ENCODE measurements at places on chromosomes 16 and 17.

DNA sequence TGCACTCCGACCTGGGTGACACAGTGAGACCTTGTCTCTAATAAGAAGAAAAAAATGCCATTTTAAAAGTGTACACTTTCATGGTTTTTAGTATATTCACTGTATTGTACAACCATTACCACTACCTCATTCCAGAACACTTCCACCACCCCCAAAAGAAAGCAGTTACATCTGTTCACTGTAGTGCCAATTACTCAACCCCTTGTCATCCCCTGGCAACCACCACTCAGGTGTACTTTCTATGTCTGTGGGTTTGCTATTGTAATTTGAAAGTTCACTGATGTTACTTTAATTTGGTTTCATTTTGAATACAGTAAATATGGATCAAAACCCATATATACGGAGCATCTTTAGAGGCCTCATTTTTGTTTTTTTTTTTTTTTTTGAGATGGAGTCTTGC lies 6.1 kb downstream of the ZG16 start:
- DNase-seq, result no peak

DNA sequence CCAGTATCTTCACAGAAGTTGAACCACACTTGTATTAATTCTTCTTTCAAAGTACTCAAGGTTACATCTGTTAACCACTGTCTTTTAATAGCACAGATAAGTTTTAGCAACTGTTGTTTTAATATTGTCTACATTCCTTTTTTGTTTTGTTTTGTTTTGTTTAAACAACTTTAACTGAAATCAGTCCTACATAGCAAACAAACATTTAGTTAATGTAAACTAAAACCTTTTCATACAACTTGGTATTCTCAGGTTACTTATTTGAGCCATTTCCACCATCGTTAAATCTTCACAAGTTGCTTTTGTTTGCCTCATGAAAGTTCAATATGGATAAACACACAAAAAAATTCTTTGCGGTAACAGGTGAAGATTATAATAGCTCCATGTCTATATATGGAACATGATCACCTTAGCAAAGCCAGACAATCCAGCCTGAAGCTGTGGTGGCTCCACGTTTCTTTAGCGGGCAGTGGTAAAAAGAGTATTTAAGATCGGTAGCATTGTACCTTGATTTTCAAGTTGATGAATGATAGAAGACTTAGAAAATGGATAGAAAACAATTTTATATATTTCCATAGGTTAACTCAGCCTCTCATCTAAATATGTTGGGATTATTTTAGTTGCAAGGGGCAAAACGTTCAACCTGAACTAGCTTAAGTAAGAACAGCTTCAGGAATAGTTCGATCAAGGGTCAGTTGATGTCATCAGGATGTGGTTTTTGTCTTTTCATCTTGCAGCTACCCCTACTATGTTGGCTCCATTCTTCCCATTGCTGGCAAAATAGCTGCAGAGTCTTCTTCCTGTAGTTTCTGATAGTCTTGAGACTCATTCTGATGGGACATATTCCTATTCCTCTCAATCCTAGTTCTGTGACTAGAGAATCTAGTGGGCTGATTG lies 182.8 kb downstream of the FTO start:
- DNase-seq, result no peak

DNA sequence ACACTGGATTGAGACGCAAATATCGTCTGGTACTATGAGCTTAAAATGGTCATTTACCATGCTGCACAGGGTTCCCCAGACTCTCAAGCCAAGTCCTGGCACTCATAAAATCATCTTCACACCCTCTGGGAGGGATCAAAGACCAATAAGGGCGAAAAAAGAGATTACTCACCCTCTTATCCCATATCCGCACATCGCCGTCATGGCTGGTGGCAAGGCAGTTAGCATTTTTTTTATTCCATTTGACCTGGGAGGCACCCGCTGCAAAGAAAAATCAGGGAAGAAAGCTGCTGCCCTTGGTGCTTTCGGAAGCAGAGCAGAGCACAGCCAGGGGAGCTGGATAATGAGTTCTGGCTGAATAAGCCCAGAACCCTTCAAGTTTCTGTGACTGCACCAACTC lies 42.4 kb downstream of the WDR59 start:
- DNase-seq, result no peak

DNA sequence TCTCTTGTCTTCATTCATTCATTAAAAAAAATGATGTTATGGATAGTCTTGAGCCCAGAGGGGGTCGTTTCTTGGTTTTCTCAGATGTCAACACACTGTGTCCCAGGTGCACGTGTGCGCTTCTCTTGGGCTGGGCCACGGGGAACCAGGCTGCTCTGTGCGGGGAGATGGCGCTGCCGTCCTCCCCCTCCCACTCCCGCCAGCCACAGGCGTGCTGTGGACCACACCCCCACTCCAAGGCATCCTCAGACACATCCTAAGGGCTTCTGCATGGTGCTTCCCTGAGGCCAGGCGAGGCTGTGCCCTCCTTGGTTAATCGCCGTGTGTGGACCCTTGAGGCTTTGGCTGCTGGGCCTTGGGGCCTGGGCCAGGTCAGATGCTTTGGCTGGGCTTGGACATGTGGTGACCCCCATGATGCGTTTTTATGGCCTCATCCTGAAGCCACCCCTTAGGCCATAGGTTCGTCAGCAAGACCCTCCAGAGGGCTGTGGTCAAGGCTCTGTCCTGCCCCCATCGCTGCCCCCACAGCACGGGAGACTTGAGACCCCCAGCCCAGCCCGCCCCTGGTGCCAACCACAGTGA lies 245.7 kb upstream of the CIBAR2 start:
- no peak for DNase-seq

DNA sequence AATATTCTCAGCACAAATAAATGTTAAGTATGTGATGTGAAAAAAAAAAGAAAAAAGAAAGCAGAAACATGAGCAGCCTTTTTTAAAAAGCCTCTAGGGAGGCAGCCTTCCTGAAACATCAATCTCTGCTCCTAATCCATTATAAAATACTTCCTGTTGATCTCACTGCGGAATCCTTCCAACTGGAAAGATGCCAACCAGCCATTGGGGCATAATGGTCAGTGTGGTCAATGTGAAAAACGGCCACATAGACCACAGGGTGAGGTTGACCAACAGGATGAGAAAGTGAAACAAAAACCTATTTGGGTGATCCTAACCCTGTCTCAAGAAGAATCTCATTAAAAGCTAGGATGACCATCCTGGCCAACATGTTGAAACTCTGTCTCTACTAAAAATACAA lies 26.1 kb upstream of the ABCA8 start:
- DNase-seq, result no peak

- no peak for DNase-seq
These were observed 31.2 kb downstream of the PIK3R5 start for GRCh38 chr17:8934346-8934745.

DNA sequence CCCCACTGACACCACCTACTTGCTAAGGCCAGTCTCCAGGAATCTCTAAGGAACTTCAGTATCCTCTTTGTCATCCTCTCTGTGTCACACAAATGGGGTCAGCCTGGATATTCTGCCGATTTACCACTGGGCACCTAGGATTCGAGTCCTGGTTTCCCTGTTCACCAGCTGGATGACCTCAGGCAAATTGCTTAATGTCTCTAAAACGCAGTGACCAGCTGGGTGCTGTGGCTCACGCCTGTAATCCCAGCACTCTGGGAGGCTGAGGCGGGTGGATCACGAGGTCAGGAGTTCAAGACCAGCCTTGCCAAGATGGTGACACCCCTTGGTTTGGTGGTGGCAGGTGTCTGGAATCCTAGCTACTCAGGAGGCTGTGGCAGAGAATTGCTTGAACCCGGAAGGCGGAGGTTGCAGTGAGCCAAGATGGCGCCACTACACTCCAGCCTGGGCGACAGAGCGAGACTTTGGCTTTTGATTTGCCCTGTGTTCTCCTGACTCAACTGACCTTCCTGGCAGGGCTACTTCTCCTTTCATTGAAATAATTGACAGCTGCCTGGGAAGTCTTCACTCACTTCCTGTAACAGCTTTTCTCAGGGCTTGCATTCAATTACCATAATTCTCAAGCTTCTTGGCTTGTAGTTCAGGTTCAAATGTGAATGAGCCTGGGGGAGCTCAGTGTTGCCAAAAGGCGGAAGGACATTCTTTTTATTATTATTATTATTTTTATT lies 15.4 kb downstream of the SYCE1L start:
- no peak for DNase-seq

DNA sequence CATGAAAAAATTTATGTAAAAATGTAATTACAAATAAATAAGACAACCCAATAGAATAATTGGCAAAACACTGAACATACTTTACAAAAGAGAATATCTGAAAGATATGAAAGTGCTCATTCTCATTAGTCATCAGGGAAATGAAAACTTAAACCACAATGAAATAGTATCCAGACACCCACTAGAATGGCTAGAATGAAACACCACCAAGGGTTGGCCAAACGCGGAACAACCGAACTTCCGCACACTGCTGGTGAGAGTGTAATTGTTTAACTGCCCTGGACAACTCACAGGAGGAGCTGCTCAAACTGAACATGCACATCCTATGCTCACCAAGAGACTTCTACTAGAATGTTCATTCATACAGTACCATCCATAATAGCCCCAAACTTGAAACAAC lies 5.8 kb upstream of the ZDHHC7 start:
- DNase-seq, result no peak

GRCh38 chr16:89168381-89169189 lies 3.0 kb upstream of the CDH15 start:
- DNase-seq, result no peak

DNA sequence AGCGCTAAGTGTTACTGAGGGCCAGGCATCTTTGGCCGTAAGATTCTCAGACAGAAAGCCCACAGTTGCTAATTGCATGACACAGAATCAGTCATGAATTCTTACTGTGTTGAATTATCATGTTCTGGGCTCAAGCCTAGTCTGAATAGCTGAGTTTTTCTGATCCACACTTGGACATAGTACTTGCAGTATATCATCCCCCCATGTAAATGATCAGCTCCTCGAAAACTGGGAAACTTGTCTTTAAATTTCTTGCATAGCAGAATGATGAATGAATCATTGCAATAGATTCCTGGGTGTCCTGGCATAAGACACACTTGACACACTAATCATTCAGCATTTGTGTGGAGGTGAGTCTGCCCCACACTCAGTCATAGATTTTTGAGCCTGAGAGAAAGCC lies 2.2 kb downstream of the MLYCD start:
- no peak for DNase-seq

DNA sequence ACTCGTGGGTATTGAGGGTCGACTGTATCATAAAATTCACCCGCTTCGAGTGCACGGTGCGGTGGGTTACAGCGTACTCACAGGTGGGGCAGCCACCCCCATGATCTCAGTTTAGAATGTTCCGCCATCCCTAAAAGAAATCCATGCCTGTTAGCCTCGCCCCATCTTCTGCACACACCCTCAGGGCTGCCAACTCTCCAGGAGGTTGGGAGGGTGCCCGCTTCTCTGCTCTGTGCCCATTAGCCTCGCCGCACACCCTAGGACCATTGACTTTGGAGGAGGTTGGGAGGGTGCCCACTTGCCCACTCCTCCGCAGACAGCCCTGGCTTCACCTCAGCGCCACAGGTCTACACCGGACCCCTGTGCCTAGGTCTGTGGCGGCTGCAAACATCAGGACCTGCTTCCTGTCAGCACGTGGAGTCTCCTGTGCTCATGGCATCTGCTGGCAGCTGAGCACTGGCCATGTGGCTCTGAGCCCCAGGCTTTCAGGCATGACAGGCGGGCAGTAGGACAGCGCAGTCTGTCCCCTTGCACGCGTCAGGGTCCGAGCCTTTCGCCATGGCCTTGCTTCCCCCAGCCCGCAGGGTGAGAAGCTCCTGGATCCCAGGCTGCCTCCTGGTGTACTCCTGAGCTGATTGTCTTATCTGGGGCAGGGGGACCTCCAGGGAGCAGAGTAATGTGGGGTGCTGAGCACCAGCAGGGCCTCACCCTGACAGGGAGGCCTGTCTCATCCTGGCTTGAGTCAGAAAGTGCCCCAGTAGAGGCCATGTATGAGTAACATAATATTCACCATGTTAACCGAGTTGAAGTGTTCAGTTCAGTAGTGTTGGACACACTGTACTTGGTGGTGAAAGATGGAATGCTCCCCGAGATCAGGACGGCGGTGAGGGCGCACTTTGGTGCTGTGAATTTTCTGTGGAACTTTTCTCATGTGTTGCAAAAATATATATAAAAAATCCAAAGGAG lies 21.9 kb downstream of the NME3 start:
- DNase-seq, result no peak

DNA sequence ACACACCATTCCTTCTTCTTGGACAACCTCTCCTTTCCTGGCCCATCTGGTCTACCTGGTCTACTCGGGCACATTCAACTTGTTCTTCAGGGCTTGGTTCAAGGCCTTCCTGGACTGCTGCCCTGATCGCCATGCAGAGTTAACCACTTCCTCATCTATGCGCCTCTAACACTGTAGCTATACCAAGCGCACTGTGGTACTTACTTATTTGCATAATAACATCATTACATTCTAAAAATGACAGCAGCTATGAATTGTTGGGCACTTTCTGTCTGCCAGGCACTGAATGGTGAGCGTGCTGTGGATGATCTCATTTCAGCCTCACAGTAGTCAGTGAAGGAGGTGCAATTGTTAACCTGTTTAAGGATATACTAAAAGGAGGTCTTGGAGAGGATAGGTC lies 66.9 kb upstream of the SDK2 start:
- DNase-seq, result no peak

- DNase-seq, result no peak
These were observed 39.5 kb upstream of the CDH13 start for GRCh38 chr16:82587289-82587688.

- peak; percentile 82 for DNase-seq
These were observed 49.8 kb upstream of the BAHCC1 start for GRCh38 chr17:81345228-81346089.

- DNase-seq, result no peak
These were observed 39.3 kb downstream of the SALL1 start for GRCh38 chr16:51111759-51112158.

- DNase-seq, result peak; percentile 17
These were observed 983 bp downstream of the VAT1L start for GRCh38 chr16:77789085-77790008.

DNA sequence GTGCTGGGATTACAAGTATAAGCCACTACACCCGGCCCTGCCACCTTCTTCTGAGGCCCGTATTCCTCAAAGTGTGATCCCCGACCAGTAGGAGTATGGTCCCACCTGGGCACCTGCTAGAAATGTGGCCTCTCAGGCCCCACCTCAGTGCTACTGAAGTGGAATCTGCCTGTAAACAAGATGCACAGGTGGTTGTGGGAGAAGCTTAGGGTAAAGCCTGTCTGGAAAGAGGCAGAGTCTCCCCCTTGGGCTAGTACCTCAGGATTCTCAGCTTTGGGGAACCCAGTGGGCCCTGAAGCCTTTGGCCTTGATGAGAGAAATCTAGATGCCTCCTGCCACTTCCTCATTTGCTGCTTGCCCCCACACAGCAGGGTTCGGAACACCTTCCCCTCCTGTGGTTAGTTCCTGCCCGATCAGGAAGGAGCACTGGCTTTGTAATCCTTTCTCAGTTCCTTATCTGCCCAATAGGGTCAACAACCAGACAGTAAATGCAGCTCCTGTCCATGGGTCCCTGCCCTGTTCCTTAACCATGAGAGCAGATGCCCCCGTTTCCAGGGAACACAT lies 25.2 kb downstream of the TK2 start:
- no peak for DNase-seq

DNA sequence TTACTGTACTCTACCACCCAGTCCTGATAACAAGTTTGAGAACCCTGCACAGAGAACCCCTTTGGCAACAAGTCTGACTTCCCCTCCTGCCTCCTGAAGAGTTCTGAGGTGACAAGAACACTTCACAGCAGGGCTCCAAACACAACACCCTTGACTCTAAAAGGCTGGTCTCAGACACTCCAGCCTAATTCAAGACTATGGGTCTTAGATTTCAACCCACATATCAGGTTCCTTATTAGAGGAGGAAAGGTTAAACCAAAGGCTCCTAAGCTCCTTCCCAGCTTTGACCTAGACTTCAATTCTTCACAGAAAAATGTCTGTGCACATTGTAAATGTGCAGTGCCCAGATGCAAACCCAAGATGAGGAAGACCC lies 23.0 kb downstream of the RANBP10 start:
- DNase-seq, result no peak
